HS-27A (cell line): ENCODE measurements at places on chromosomes 2 and 18.

- no peak for DNase-seq
Measured at GRCh38 chr18:63258749-63259566, 60.6 kb downstream of the BCL2 start.

GRCh38 chr2:48507111-48507510 is 22.8 kb upstream of the STON1 start:
- no peak for DNase-seq

GRCh38 chr18:12028674-12029073 is 47.4 kb downstream of the IMPA2 start:
- no peak for DNase-seq

DNA sequence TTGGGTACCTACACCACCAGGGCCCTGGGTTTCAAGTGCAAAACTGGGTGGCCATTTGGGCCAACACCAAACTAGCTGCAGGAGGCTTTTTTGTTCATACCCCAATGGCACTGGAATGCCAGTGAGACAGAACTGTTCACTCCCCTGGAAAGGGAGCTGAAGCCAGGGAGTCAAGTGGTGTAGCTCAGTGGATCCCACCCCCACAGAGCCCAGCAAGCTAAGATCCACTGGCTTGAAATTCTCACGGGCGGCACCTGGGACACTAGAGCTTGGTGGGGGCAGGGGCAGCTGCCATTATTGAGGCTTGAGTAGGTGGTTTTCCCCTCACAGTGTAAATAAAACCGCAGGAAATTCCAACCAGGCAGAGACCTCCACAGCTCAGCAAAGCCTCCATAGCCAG is 46.0 kb upstream of the FAM110C start:
- DNase-seq = no peak

GRCh38 chr2:115165529-115166109 is 723.2 kb downstream of the DPP10 start:
- DNase-seq = peak; percentile 2

- DNase-seq = no peak
Measured at GRCh38 chr2:156329031-156329926, 3.2 kb downstream of the NR4A2 start.

DNA sequence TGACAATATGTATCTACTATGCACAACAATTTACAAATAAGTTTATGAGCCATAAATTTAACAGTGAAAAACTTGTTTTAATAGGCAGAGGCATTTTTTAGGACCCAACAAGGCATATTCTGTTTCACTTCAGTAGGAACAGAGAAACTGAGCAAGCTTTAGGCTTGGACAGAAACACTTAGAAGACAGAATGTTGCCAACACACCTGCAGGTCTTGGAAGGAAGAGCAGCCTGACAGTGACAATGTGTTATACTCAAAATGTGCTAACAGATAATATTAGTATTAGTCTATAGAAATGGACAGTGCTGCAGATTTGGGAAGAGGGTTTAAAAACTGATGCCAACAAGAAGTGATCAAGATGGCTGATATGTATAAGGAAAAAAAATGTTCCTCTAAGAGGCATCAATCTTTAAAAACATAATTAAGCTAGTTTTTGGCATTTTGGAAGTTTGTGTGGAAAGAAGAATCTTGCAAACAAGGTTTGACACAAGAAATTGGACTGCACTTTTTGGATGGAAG is 297.1 kb upstream of the FSIP2 start:
- DNase-seq = no peak

- no peak for DNase-seq
Measured at GRCh38 chr2:21220930-21221329, 97.2 kb downstream of the TDRD15 start.

GRCh38 chr18:48098538-48098937 is 168.1 kb upstream of the SMAD2 start:
- DNase-seq = no peak

DNA sequence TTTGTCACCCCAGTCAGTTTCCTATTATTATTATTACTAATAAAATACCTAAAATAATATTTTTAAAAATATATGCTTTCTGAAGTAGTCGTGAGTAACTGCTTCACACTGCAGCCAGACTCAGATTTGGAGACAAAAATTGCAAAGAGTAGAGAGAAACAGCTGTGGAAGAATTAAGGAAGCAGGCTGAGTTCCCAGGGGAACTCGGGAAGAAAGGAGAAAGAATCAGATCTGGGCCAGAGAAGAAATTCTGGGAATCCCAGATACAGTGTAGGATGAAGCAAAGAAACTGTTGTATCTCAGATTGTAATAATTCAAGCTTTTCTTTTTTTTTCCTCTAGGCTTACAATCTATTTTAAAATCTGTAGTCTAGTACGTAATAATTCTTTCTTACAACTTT is 182.3 kb downstream of the FTCDNL1 start:
- no peak for DNase-seq

DNA sequence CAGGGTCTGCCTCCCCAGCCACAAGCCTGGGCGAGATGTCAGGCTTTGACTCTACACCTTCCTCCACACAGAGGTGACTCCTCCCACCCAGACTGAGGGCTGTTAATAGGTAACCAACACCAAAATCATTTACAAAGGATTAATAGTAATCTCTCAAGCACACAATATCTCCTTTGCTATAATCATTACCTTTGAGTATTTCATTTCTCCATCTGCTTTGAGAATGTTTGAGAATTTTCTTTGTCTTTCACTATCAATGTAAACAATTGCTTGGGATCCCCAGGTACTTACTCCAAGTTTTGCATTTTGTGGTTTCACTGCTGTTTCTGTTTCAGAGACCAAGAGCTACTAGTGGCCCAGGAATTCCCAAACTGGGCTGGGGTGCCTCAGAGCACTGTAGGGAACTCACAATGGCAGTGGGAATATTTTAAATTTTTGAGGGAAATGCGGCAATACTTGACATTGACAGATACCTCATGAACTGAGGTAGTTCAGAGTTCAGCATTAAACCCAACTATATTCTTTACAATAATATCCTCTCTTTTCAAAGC is 166.4 kb upstream of the MGAT5 start:
- DNase-seq = no peak

GRCh38 chr2:120496759-120497158 is 150.8 kb downstream of the INHBB start:
- no peak for DNase-seq

- DNase-seq = no peak
Measured at GRCh38 chr2:130870161-130870485, 33.4 kb downstream of the ARHGEF4 start.

DNA sequence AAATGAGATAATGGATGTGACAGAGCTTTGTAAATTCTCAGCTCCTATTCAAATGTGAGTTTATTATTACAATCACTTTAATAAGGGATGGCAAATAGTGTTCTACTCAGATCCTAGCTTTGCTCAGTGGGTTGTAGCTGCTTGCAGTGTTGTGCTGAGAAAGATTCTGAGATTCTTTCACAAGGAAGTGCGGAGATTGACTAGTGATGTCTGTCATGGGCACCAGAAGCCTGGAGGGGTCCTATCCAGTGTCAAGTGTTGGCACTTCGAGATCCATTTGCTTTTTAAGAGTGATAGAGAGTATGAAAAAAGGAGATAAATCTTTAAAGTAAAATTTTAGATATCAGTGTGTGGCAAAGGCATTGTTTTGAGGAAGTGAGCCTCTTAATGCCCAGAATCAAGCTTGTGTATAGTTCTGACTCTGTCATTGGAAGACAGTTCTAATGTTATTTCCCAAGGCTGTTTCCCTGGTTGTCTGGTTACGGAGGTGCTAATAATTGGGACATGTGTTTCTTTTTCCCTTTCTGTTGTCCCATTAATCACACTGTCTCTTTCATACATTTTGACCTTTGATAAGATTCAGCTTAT is 181.7 kb upstream of the SPRED2 start:
- DNase-seq = no peak

- DNase-seq = no peak
Measured at GRCh38 chr2:47620770-47621437, 162.0 kb upstream of the MSH6 start.

GRCh38 chr2:43220229-43220751 is 6.1 kb downstream of the ZFP36L2 start:
- no peak for DNase-seq

DNA sequence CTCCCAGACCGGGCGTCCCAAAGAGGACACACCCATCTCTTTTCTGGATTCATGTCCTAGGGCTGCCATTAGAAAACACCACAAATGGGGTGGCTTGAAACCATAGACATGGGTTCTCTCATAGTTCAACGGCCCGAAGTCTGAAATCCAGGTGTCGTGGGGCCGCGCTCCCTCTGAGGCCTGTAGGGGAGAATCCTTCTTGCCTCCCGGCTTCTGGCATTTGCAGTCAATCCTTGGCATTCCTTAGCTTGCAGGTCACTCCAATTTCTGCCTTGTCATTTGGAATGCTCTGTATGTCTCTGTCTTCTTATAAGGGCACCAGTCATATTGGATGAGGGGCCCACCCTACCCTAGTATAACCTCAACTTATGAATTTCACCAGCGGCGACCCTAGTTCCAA is 65.1 kb downstream of the CYB5A start:
- DNase-seq = no peak

GRCh38 chr18:66533693-66534092 is 70.2 kb downstream of the CDH19 start:
- DNase-seq = no peak

DNA sequence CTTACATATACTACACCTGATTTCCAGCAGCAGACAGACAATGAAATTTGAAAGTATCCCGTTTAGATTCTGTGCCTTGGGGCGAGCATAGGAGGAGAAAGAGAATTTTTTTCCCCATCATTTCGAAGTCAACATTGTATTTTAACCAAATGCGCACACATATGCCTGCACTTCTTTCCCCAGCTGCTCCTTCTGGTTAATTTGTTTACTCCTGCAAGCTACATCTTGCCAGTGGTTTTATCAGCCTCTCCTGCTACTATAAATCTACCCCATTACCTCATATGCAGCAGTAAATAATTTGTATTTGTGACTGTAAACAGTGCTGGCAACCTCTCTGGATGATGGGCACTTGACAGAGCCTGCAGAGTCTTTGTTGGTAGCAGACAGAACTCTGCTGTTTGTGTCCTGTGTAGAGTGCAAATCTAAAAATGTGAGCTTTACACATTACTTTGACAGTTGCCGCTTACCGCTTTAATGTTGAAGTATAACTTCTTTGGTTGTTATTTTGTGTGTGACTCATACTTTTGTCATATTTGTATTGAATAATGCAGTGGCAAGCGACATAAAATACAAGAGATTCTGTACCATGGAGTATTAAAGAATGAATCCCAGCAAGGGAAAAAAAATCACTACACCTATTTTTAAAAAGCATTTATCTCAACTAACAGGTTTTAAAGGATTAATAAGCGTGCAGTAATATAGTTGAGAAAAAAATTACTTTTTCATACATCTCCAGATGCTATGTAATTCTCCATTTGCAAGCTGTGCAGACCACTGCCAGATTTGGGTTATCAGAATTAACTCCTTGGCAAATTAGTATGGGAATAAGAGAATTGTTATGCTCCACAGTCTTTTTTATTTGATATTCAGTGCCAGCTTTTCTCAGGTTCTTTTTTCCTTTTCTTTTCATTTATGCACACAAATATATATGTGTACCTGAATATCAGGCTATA is 536.8 kb downstream of the XIRP2 start:
- DNase-seq = no peak

DNA sequence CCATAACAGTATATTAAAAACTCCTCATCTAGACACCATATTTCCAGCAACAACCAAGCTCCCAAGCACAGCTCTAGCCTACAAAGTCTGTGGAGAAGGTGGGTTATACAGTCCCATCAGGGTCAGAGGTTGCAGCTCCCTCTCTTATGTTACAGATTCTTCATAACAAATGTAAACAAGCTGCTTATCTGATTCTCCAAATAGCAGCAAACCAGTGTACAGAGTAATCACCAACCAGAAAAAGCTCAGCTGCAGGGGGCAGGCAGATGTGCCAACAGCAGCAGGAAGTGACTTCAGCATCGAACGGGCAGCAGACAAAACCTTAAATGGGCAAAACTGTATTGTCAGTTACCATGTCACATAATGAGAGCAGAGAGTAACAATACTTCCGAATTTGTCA is 52.9 kb upstream of the NABP1 start:
- no peak for DNase-seq

GRCh38 chr18:69787825-69788547 is 159.7 kb downstream of the CD226 start:
- DNase-seq = no peak

DNA sequence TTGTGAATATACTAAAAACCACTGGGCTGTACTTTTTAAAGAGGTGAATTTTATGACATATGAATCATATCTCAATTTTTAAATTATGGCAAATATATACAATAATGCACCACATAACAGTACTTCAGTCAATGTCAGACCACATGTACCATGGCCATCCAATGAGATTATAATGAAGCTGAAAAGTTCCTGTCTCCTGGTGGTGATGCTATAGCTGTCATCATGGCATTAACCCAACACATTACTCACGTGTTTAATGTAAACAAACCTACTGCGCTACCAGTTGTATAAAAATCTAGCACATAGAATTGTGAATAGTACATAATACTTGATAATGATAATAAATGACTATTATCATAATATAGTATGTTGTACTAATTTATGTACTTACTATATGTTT is 77.6 kb upstream of the ID2 start:
- no peak for DNase-seq

DNA sequence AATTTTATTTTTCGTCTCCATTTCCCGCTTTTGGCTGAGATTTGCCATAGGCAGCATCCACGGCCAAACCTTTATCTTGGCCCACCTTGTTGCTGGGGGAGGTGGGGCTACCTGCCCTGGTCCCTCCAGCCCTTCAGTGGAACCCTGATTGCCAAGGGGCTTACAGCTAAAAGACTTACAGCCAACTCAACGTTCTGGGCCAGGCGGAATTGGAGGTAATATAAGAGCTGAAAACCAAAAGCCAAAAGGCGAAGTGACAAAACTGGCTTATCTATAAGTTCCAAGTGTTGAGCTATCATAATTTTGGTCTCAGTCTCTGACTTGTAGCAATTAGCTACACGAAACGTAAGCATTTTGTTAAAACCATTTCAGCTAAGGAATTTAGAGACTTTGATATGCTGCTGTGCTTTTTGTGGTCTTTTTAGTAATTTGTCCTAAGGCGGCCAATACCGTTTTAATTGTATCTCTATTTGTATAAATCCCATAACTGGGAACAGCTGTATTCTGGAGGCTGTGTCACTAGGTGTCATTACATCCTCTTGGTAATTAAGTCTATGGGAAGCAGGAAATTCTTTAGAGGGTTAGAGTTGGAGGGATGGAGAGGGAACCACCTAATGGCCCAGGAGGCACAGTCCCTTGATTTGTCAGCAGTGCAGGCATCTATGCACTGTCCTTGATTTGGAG is 24.0 kb downstream of the PDCD1 start:
- no peak for DNase-seq

- no peak for DNase-seq
Measured at GRCh38 chr2:172251231-172251630, 148.5 kb upstream of the DLX2 start.

GRCh38 chr2:64401529-64401880 is 52.5 kb upstream of the LGALSL start:
- no peak for DNase-seq

- DNase-seq = no peak
Measured at GRCh38 chr2:240579771-240580614, 6.5 kb upstream of the CAPN10 start.

- no peak for DNase-seq
Measured at GRCh38 chr2:119478188-119478977, 45.9 kb downstream of the SCTR start.

GRCh38 chr2:31654241-31654640 is 73.5 kb upstream of the SRD5A2 start:
- DNase-seq = no peak
